ENCODE measurements at places on chromosomes 11 and 22. TPM values are rescaled to one million over a fixed set of nuclear protein-coding genes. Genes with fewer than 3 reads are reported as not detected.

DNA sequence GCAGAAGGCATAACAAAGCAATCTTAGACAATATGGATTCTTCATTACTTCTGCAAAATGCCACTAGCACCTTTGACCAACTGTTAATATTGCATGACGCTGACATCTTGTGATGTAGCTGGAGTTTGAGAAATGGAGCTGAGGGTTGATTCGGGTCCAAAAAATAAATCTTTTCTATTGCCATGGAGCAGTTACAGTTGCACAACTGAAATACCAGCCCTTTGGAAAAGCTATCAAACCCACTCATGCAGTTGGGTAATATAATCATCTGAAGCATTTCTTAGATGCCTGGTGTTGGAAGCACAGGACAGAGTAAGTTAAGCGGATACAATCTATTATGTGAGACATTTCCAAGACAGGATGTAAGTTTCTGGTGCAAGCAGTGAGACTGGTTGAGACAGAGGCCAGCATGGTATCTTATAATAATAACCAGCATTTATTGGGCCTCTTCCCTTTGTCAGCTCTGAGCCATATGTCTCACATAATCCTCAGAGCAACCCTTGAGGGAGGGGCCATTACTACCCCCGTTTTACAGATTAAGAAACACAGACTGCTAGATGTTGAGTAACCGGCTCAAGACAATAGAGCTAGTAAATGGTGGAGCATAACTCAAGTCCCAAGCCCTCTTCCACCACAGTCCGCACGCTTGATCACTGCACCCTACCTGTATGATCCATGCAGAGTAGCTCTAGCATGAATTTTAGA, 74.9 kb upstream of the CAPRIN1 start:
- no peak for DNase-seq
- H3K4me1 ChIP-seq, result peaks cover 7% of the 10 kb centered on the region
- no peaks in the 10 kb centered on the region for H3K36me3 ChIP-seq
- no peaks in the 10 kb centered on the region for H3K27me3 ChIP-seq
- H3K27ac ChIP-seq, result no peak overlapping the region
- H3K4me3 ChIP-seq, result no peak overlapping the region

DNA sequence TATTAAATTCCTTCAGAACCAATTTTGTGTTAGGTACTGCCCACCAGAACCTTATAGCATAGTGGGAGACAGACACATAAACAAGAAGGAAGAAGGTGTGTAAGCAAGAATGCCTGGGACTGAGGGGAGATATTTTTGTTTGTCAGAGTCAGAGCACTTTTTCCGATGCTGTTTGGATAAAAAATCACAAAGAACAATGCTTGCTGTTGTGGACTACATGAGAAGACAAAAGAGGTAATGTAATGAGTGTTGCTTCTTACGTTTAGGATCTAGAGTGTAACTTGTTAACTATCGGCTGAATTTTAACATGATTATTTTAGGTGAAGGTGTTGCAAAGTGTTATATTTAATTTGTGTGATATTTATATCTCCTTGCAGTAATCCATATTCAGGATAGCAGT, 84.9 kb downstream of the ATM start:
- H3K27me3 ChIP-seq, result no peaks in the 10 kb centered on the region
- H3K36me3 ChIP-seq, result peaks cover 6% of the 10 kb centered on the region
- H3K27ac ChIP-seq, result no peak overlapping the region
- no peaks in the 10 kb centered on the region for H3K4me1 ChIP-seq

DNA sequence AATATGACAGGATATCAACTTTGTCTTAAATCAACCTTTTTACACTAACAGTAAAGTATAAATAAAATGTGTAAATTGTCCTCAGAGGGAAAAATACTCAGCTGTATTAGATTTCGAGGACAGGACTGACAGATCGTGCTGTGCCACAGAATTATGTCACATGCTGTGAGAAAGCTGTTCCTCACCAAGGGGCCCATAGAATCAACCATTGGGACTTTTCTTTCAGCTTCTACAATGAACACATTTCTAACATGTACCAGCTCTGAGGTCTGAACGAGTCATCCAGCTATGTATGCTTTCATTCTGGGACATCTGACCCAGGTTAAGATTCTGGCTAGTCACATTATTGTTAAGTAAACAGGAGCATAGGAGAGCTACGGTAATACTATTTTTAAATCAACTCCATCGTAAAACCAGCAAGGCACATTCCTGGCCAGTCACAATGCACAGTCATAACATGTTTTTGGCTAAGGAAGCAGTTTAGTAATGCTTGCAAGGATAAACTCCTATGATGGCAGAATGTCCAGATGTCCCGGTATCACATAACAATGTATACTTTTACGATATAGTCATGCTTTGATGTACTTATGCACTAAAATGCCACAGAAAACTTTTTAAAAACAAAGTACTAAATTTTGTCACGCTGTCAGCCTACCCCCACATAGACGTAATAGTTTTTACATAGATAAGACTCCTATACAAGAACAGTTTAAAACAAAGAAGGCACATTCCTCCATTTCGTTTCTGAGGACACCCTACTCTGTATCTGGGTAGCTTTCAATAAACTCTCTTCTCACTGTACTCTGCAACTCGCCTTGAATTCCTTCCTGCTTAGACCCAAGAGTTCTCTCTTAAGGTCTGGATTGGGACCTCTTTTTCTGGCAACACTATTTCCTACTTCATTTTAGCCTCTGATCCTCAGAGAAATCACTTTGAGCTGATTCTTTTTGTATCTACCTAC, 27.4 kb downstream of the ZNF214 start:
- no peak overlapping the region for H3K4me3 ChIP-seq
- no peak overlapping the region for H3K27ac ChIP-seq
- no peaks in the 10 kb centered on the region for H3K4me1 ChIP-seq
- no peaks in the 10 kb centered on the region for H3K27me3 ChIP-seq

DNA sequence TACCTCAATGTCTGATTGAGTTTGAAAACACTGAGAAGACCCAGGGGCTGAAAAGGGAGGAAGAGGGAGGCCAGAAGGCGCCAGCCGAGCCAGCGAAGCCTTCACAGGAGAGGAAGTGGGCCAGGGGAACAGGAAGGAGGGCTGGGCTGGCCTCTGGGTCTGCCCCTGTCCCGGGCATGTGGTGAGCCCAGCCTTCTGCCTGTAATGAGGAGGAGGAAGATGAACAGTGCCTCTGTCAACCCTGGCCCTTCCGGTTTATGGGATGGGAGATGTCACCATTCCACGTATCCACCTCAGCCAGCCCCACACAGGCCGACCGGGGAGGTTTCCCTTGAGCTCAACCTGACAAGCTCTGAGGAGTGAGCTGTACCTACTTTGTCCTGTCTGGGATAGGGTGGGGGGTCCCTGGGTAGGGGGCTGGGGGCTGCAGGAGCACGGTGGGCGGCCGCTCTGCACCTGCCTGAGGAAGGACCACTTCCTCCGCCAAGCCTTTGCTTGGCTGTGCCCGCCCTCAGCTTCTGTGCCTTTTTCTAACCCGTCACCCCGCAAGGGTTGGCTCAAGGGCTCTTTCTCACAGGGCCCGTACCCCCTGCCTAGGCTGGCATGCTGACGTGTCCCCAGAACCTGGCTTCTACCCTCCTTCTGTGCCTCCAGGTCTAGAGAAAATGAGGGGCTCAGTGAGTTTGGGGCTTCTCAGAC, 2.0 kb downstream of the PARVG start:
- no peak overlapping the region for H3K4me3 ChIP-seq
- no peaks in the 10 kb centered on the region for H3K36me3 ChIP-seq
- peaks cover 3% of the 10 kb centered on the region for H3K27me3 ChIP-seq
- H3K27ac ChIP-seq, result no peak overlapping the region
- H3K4me1 ChIP-seq, result no peaks in the 10 kb centered on the region
- DNase-seq, result no peak

DNA sequence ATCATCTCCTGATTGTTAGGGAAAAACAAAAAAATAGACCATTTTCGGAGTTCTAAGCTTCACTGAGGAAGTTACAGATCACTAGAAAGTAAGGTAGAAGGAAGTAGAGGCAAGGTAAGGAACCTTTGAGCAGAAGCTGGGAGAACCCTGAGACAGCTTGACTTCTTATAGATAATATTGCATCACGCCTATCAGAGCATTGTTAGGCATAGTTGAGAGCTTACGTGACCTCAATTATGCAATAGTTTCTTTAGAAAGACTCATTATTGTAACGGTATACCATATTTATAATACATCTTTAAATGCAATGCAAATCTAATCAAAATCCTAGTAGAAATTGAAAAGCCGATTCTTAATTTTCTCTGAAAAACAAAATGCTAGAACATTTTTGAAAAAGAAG, 4.9 kb downstream of the TBRG1 start:
- H3K4me1 ChIP-seq, result peaks cover 8% of the 10 kb centered on the region
- DNase-seq, result no peak
- H3K27ac ChIP-seq, result no peak overlapping the region
- peaks cover 31% of the 10 kb centered on the region for H3K36me3 ChIP-seq

GRCh38 chr11:93073026-93073425, 103.6 kb downstream of the MTNR1B start:
- no peaks in the 10 kb centered on the region for H3K27me3 ChIP-seq
- no peaks in the 10 kb centered on the region for H3K4me1 ChIP-seq
- no peak overlapping the region for H3K4me3 ChIP-seq

GRCh38 chr11:108117746-108118371, 3.5 kb upstream of the ACAT1 start:
- H3K4me3 ChIP-seq, result no peak overlapping the region
- H3K27me3 ChIP-seq, result no peaks in the 10 kb centered on the region
- no peak overlapping the region for H3K27ac ChIP-seq
- peak; percentile 52 for DNase-seq
- no peaks in the 10 kb centered on the region for H3K36me3 ChIP-seq
- peaks cover 5% of the 10 kb centered on the region for H3K4me1 ChIP-seq

- no peaks in the 10 kb centered on the region for H3K4me1 ChIP-seq
- H3K27ac ChIP-seq, result no peak overlapping the region
- H3K36me3 ChIP-seq, result peaks cover 11% of the 10 kb centered on the region
- H3K4me3 ChIP-seq, result no peak overlapping the region
Observed at GRCh38 chr11:67230406-67230805, 35.9 kb upstream of the GRK2 start.

DNA sequence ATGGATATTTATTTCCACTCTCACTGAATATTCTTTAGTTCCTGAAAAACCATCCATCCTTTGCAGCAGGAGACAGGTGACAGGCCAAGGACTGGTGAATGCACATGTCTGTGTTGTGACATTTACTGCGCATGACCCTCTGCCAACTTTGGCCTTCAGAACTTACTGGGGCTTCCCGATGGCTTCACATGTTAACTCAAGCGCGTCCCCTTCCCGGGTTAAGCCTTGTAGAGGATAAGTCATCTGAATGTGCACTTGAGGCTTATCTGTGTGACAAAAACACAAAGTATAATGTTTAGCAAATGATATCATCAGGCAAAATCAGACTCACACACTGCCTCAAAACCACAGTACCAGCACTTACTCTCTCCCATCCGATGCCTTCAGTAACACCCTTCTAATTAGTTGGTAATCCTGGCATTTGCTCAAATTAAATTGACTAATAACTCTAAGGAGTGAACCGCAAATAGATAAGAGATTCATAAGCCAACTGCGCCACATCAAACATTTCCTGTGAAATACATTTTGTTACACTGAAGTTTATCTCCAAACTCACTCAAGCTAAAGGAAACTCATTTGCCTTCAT, 286.4 kb downstream of the CADM1 start:
- H3K36me3 ChIP-seq, result no peaks in the 10 kb centered on the region
- no peak for DNase-seq
- H3K27me3 ChIP-seq, result no peaks in the 10 kb centered on the region
- no peaks in the 10 kb centered on the region for H3K4me1 ChIP-seq
- H3K4me3 ChIP-seq, result no peak overlapping the region

DNA sequence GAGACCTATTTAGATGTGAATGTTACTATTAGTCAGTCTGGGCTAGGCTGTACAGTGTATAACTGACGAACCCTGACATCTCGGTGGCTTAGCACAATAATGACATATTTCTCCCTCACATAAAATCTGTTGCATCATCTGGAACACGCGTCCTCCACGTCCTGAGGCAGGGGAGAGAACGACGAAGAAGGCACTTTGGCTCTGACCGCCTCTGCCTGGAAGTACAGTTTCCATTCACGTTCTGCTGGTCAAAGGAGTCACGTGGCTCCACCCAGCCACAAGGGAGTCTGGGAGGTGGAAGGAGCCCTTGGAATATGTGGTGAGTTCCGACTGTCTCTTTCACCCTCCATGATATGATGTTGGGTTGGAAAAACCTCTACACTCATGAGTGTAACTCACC, 55.1 kb upstream of the CD82 start:
- H3K36me3 ChIP-seq, result no peaks in the 10 kb centered on the region
- H3K4me1 ChIP-seq, result peaks cover 18% of the 10 kb centered on the region
- no peak overlapping the region for H3K4me3 ChIP-seq
- H3K27ac ChIP-seq, result no peak overlapping the region
- DNase-seq, result no peak
- H3K27me3 ChIP-seq, result peaks cover 19% of the 10 kb centered on the region

GRCh38 chr11:122804796-122805195, 33.5 kb upstream of the CRTAM start:
- no peak overlapping the region for H3K4me3 ChIP-seq
- no peaks in the 10 kb centered on the region for H3K27me3 ChIP-seq
- no peaks in the 10 kb centered on the region for H3K4me1 ChIP-seq
- DNase-seq, result no peak
- no peak overlapping the region for H3K27ac ChIP-seq

DNA sequence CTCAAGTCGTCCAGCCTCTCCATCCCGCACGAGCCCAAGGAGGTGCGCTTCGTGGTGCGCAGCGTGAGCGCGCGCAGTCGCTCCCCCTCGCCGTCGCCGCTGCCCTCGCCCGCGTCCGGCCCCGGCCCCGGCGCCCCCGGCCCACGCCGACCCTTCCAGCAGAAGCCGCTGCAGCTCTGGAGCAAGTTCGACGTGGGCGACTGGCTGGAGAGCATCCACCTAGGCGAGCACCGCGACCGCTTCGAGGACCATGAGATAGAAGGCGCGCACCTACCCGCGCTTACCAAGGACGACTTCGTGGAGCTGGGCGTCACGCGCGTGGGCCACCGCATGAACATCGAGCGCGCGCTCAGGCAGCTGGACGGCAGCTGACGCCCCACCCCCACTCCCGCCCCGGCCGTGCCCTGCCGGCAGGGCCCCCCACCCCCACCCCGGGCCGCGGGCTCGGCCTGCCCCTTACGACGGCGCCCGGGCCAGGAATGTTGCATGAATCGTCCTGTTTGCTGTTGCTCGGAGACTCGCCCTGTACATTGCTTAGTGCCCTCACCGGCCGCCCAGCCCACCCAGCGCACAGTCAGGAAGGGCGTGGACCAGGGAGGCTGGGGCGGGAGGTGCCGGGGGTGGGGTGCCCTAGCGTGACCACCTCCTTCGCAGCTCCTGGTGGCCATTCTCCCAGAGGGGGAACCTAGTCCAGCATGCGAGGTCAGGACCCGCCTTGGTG, 6.9 kb upstream of the ACR start:
- no peak overlapping the region for H3K27ac ChIP-seq
- DNase-seq, result no peak
- peaks cover 12% of the 10 kb centered on the region for H3K4me1 ChIP-seq
- peaks cover under 1% of the 10 kb centered on the region for H3K36me3 ChIP-seq
- H3K27me3 ChIP-seq, result no peaks in the 10 kb centered on the region
- no peak overlapping the region for H3K4me3 ChIP-seq

Gene TBRG1
- total RNA-seq, result 29.6 TPM

Gene EXPH5
- 18.3 TPM for total RNA-seq

Gene NXPE2
- not detected for total RNA-seq

Gene CCDC15
- total RNA-seq, result 2.4 TPM

Gene GSTT2
- total RNA-seq, result 5.1 TPM

Gene DRD2
- not detected for total RNA-seq

Gene PTGDR2
- total RNA-seq, result 0.12 TPM

Data from HCT116 (cell line).